Immature natural killer cell (primary cell): ENCODE measurements at places on chromosomes 4 and X.

- DNase-seq = peak; percentile 46
- peaks cover 10% of the 10 kb centered on the region for H3K4me1 ChIP-seq
- no peaks in the 10 kb centered on the region for H3K36me3 ChIP-seq
- peaks cover 2% of the 10 kb centered on the region for H3K27me3 ChIP-seq
- no peak overlapping the region for H3K27ac ChIP-seq
These were observed 10.5 kb downstream of the PTTG2 start for GRCh38 chr4:37970702-37971101.

DNA sequence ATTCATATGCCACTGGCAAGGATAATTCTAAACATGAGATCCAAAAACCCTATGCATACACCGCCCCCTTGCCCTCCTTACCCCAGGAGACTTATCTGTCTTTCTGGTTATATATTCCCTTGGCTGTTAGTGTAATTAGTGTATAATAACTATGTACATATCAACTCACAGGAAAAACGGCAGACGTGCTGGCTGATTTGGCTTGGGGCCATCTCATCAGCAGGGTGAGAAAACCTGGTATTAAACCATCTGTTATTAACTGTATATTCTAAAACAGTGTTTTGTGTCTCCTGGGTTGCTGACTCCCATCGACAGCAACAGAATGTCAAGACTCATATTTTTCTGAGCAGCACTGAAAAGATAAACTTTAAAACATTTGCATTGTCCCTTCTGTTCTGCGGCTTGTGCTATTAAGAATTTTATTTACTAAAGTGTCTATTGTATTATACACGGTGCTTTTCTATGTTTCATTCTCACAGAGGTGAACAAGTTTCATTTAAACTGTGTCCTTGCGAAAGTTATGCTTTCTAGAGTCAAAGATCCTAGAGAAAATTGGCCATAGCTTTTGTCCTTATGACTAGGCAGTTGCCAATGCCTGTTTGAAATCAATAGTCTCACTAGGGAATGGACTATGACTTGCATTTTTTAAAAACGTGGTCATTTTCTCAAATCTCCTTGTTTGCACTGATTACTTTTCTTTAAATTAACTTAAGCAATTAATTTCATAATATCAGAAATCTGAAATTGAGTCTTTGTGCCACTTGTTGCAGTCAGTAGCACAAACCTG is 211.5 kb upstream of the MID1 start:
- no peaks in the 10 kb centered on the region for H3K4me1 ChIP-seq
- H3K27ac ChIP-seq = no peak overlapping the region
- H3K27me3 ChIP-seq = no peaks in the 10 kb centered on the region
- H3K4me3 ChIP-seq = no peak overlapping the region

DNA sequence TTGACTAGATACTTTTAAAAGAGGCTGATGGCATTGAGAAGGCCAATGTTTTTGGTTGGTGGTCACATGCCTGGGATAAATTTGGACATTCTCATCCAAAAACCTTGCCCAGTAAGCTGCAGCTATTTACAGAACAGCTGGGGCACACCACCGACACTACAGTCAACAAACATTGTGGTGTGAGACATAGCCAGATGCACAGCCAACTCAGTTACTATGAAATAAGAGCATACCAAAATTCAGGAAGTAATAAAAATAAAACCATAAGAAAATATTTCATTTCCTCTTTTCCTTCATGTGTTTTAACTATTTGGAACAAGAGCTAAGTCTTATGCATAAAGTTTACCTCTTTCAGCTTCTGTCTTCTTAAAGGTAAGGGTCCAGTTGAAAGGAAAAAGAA is 8.8 kb downstream of the PPM1K start:
- H3K36me3 ChIP-seq = peaks cover 23% of the 10 kb centered on the region
- H3K27me3 ChIP-seq = no peaks in the 10 kb centered on the region
- H3K27ac ChIP-seq = no peak overlapping the region
- no peak overlapping the region for H3K4me3 ChIP-seq
- no peak for DNase-seq

GRCh38 chrX:46850771-46851170 is 13.9 kb downstream of the RP2 start:
- no peak overlapping the region for H3K4me3 ChIP-seq
- peaks cover 9% of the 10 kb centered on the region for H3K4me1 ChIP-seq
- no peak for DNase-seq
- no peaks in the 10 kb centered on the region for H3K36me3 ChIP-seq
- no peak overlapping the region for H3K27ac ChIP-seq
